ENCODE measurements at places on chromosomes 6 and 20.

- DNase-seq = no peak
Observed at GRCh38 chr6:77019081-77019480, 444.2 kb downstream of the HTR1B start.

DNA sequence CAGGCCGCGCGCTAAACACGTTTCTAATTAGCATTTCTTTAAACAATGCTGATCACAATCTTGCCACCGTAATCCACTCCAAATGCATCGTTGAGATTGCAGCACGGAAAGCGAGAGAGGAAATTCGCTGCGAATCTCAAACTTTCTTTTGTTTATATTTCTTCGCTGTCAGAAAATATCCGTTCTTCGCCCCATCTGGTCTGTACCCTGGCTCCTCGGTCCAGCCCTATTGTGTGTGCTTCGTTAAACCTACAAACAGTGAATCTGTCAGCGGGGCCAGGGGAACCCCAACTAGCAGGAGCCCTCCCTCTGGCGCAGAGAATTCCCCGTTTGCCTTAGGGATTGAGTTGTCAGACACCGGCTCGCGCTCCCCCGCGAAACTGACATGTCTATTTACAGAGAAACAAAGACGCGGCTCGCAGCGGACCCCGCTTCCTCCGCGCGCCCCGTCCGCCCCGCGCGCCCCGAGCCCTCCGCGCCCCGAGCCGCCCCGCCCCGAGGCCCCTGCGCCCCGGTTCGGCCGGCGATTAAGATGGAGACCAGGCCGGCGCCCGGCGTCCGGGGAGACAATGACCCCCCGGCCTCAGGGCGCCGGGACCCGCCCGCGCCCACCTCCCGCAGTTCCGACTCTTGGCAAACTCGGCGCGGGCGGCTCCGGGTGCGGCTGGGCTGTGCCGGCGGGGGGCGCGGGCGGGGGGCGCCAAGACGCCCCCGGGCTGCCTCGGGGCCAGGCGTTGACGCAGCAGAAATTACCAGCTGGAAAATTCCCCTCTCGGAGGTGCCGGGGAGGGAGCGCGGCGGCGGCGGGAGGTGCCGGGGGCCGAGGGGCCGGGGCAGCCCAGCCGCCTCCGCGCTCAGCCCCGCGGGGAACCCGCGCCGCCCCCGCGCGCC is 874 bp downstream of the ZBTB46 start:
- DNase-seq = no peak

DNA sequence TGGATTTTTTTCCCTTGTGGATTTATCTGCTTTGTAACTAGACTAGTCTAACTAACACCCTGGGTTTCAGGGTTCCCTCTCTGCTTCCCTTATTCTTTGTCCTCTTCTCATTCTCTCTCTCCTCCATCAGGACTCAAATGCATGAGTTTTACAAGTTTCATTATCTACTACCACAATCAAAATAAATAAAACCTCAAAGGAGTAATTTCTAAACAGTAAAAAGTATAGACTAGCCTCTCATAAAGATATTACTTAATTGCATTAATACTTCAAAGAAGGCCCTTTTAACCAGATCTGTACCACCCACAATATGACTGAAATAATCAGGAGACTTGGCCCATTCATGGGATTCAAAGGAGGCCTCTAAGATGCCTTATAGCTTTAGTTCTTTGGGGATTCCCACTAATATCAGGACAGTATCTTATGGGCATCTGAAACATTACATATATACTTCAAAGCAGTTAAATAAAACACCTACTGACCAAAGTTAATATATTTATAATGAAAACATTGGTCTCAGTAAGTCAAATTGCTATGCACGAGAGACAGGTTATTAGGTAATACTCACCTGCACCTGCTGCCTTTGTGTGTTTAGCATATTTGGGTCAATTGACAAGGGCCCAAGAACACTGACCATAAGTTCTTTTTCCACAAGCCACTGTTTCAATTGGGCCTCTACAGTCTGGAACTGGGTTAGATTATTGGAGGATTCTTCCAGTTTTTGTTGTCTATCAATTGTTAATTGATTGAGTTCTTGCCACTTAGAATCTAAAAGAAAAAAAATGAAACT is 85.7 kb downstream of the DST start:
- no peak for DNase-seq

DNA sequence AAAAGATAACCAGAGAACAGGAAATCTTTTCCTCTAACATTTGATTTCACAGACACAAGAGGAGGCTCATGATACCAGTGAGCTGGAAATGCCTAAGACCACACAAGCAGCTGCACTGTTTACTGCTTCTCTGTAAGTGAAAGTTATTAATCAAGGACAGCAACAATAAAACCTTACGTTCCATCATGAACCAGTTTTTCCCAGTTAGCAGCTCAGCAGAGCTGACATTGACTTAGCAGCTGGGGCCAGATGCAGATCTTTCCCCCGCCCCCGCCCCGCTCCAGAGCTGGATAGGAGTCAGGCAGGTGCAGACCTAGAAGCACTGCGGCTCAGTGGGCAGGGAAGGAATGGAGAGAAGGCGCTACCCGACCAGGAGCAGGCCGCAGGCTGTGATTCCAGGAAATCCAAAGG is 275.2 kb downstream of the GMDS start:
- no peak for DNase-seq

DNA sequence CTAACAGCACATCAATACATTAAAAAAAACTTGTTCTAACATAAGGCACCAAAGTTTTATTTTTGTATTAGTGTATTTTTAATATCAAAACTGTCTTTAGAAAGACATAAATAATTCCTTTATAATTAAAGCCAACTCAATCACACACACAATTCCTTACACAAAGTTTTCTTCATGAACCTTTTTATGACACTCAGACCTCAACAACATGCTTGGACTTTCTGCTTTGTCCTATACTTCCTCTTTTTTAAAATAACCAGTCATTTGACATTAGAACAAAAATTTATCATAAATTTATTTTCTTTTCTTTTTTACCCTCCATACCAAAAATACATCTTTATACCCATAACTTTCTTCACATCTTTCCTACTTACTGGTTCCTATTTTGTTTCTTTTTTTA is 292.0 kb upstream of the ARID1B start:
- DNase-seq = no peak

DNA sequence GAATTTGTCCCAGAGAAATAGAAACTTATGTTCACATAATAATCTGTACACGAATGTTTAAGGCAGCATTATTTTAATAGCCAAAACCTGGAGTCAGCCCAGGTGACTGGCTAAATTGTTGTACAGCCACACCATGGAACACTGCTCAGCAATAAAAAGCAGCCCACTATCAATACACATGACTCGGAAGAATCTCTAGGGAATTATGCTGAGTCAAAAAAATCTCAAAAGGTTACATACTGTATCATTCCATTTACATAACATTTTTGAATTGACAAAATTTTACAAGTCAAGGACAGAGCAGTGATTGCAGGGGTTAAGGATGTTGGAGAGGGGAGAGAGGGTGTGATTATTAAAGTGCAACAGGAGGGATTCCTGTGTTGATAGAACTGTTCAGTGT is 163.4 kb downstream of the UBE3D start:
- DNase-seq = no peak

DNA sequence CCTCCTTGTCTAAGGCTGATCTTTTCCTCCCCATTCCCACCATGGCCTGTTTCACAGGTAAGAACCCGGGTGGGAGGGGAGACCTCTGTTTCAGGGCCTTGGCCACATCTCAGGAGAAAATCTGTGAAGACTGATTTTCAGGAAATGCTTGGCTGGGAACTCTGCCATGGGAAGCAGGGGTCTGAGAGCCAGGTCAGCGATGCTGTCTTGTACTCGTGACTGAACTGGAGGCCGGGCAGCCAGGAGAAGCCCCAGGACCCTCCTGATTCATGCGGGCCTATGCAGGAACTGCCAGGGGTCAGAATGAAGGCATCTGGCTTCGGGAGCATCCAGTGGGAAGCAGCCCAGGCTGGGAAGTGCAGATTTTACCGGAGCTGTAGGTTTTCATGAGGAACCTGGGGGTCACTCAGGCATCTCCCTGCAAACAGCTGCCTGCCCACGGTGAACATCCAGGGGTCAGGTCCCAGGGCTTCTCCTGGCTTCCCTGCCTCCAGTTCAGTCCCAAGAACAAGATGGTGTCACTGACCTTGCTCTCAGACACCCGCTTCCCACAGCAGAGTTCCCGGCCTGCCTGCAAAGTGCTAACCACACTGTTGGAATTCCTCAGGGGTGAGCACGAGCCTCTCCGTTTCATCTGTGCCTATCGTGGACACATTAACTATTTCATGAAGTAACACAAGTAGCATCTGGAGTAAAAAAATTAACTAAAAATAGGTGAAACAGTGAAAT is 90.2 kb upstream of the SULF2 start:
- DNase-seq = peak; percentile 60

DNA sequence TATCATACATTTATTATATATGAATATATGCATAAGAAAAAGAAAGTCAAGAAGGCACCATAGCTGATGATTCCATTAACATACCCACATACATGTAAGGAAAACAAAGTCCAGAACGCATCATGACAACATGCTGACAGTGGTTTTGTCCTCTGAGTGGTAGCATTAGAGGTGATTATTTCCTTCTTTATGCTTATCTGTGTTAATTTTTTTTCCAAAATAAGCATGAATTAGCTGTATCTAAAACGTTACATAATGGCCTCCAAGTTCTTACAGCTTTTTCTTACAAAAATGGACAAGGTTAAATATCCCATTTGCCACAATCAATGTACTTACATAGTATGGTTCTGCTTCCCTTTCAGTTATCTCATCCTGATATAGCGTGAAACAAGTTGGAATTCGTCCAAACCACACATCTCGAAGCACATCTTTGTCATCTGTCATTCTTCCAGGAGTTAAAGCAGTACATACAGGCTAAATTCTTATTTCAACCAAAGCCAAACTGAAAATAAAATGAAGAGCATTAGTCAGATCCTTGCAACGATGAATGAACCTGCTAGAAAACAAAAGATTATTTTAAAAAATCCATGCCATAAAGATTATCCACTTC is 9.7 kb downstream of the ATG5 start:
- DNase-seq = peak; percentile 67

DNA sequence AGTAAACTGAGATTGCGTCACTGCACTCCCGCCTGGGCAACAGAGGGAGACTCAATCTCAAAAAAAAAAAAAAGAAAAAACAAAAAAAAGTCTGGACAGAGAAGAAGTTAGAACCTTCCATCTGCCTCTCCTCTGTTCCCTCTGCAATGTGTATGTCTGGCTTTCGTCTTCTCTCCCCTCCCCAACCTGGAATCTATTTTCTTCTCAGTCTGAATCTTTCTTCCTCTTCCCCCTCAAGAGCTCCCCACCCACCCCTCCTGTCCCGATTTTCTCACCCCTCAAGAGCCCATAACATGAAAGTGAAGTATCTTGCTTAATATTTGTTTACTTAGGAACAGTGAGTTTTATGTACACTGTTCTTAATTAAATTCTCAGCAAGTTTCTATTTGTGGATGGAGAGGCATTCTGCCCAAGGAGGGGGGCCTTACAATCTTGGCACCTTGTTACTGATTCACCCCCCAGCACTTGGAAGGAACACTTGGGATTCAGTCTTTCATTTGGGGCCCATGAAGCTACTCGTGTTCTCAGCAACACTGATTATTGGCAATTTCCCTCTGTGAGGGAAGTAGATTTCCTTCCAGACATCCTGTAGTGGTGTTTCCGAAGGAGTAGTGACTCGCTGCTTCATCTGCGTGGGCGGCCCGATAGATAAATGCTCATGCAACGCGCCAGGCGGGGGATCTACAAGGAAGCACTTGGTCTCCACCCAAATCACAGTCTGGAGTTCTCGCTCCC is 69.3 kb upstream of the SRSF6 start:
- no peak for DNase-seq

GRCh38 chr6:168507297-168507696 is 66.3 kb downstream of the SMOC2 start:
- no peak for DNase-seq

GRCh38 chr6:26241033-26241895 is 123.7 kb upstream of the BTN3A2 start:
- DNase-seq = peak; percentile 45

GRCh38 chr6:128368213-128368944 is 152.0 kb downstream of the PTPRK start:
- DNase-seq = no peak

- no peak for DNase-seq
Observed at GRCh38 chr6:44386364-44386928, 1.1 kb upstream of the CDC5L start.

- no peak for DNase-seq
Observed at GRCh38 chr6:26156850-26157250, 69.6 kb downstream of the HFE start.

GRCh38 chr6:8082572-8082953 is 18.4 kb upstream of the BLOC1S5 start:
- DNase-seq = no peak
